ENCODE measurements at places on chromosomes 4 and X.

GRCh38 chr4:142377342-142378091 is 468.6 kb downstream of the INPP4B start:
- DNase-seq, result no peak

DNA sequence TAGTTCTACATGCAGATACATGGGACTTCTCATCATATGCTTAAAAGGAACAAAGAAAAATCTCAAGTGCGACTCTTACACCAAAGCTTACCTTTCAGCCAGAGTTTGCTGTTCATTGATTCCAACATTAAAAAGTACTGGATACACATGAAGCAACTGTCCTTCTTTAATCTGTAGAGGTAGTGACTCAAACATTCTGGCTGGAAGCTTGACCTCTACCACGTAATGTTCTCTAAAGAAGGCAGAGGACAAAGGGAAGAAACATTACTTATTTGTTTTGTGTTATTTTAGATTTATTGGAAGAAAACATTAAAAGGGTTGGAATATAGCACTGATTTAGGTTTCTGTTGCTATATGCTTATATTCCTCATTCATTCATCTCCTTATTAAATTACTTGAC is 476.1 kb downstream of the IL15 start:
- no peak for DNase-seq

- DNase-seq, result no peak
These were observed 58.5 kb upstream of the PABPC4L start for GRCh38 chr4:134260126-134260525.

DNA sequence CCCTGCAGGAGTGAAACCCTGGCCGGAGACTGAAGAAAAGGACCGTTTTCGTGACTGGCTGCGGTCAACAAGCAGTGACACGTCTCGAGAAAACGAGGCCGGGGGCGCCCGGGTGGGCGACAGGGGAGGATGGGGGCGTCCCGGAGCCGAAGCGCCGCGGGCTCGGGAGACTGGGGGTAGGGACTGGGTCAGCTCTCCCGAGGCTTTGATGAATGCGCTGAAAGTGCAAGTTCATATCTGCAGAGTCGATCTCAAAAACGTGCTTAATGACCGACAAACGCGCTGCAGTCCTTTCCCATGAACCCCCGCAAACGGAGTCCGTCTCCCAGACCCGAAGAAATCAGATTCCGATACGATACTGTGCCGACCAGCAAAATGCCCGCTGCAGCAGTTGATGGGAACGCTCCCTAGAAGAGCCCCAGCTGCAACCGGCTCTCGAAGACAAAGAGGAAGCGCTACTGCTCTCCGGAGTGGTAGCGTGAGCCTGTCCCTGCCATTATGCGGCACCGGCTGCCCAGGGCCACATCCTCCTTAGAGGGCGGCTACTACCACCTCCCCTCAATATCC is 806 bp upstream of the CD99L2 start:
- peak; percentile 18 for DNase-seq

- DNase-seq, result no peak
These were observed 6.3 kb upstream of the SDAD1 start for GRCh38 chr4:75997081-75997480.

GRCh38 chr4:169384779-169385178 is 114.0 kb upstream of the SH3RF1 start:
- no peak for DNase-seq

DNA sequence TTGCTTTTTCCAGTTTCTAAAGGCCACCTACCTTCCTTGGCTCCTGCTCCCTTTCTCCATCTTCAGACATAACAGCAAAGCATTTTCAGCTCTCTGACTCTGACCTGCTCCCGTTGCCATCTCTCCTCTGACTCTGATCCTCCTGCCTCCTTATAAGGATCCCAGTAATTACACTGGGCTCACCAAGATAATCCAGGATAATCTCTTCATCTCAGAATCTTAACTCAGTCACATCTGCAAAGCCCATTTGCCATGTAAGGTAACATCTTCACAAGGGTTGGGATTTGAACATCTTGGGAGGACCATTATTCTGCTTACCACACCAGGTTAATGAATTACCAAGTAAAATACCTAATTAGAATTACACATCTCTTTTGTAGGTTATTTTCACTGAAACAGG is 41.3 kb upstream of the MAGED1 start:
- DNase-seq, result no peak

DNA sequence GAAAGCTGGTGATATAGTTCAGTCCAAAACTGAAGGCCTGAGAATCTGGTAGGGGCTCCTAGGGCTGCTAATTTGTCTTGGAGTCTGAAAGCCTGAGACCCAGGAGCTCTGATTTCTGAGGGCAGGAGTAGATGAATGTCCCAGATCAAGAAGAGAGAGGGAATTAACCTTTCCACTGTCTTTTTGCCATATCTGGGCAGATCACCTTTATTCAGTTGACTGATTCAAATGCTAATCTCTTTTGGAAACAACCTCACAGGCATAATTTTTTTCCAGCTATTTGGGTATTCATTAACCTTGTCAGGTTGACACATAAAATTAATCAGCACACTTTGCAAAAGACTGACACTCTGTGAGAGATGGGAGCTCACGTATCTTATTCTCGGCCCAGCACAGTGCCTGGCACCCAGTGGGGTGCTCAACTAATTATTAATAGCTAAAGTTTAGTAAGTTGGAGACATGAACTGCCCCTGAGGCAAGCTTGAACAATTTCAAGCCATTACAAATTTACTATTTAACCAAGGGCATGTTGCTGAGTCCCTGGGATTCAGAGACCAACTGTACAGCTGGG is 114.3 kb downstream of the CPEB2 start:
- DNase-seq, result no peak

GRCh38 chrX:5490786-5491563 is 737.7 kb downstream of the NLGN4X start:
- no peak for DNase-seq

GRCh38 chr4:65521666-65522065 is 148.6 kb downstream of the EPHA5 start:
- no peak for DNase-seq

- DNase-seq, result no peak
These were observed 28.4 kb upstream of the MAPK10 start for GRCh38 chr4:86388252-86388651.
